ENCODE measurements at places on chromosomes 2 and 18. TPM values are rescaled to one million over a fixed set of nuclear protein-coding genes. Genes with fewer than 3 reads are reported as not detected.

The ELAC1 gene
- polyA plus RNA-seq = 20.6 TPM

The PASK gene
- 32.6 TPM for polyA plus RNA-seq

The DSG2 gene
- polyA plus RNA-seq = 0.94 TPM

The SATB2 gene
- not detected for polyA plus RNA-seq

The ADCY3 gene
- polyA plus RNA-seq = 33.2 TPM

The CD8B2 gene
- polyA plus RNA-seq = not detected

The UGT1A5 gene
- not detected for polyA plus RNA-seq

The CAPN13 gene
- polyA plus RNA-seq = not detected

The MYO7B gene
- 0.16 TPM for polyA plus RNA-seq
